ENCODE measurements at places on chromosomes 1 and 21. TPM values are rescaled to one million over a fixed set of nuclear protein-coding genes. Genes with fewer than 3 reads are reported as not detected.

DNA sequence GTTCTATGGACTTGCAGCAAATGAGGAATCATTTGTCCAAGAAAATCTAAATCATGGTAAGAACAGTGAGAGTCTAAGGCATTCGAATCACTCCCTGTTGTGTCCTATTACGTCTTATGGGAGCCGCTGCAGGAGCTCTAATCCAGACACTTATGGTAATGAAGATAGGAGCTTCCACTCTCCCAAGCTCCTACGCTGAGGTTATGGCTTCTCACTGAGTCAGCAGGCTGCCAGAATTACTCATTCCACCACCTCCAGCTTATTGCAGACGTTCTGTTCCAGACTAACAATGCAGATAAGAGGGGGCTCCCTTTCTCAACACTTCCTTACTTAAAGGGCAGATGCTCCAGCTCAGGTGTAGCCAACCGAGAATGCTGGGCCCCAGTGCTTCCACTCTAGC is 212.6 kb downstream of the GREM2 start:
- no peak overlapping the region for H3K27ac ChIP-seq
- H3K27me3 ChIP-seq: no peaks in the 10 kb centered on the region
- peak; percentile 17 for DNase-seq

- DNase-seq: no peak
- peaks cover 25% of the 10 kb centered on the region for H3K36me3 ChIP-seq
- no peaks in the 10 kb centered on the region for H3K27me3 ChIP-seq
- peaks cover 15% of the 10 kb centered on the region for H3K4me1 ChIP-seq
Observed at GRCh38 chr1:161133220-161133740, 813 bp upstream of the DEDD start.

- no peak overlapping the region for H3K4me3 ChIP-seq
- H3K27me3 ChIP-seq: no peaks in the 10 kb centered on the region
- H3K27ac ChIP-seq: no peak overlapping the region
- DNase-seq: no peak
Observed at GRCh38 chr1:97377432-97378034, 543.3 kb downstream of the DPYD start.

- DNase-seq: no peak
- H3K36me3 ChIP-seq: no peaks in the 10 kb centered on the region
- H3K4me3 ChIP-seq: no peak overlapping the region
Observed at GRCh38 chr1:44568128-44568900, 106.0 kb downstream of the TMEM53 start.

DNA sequence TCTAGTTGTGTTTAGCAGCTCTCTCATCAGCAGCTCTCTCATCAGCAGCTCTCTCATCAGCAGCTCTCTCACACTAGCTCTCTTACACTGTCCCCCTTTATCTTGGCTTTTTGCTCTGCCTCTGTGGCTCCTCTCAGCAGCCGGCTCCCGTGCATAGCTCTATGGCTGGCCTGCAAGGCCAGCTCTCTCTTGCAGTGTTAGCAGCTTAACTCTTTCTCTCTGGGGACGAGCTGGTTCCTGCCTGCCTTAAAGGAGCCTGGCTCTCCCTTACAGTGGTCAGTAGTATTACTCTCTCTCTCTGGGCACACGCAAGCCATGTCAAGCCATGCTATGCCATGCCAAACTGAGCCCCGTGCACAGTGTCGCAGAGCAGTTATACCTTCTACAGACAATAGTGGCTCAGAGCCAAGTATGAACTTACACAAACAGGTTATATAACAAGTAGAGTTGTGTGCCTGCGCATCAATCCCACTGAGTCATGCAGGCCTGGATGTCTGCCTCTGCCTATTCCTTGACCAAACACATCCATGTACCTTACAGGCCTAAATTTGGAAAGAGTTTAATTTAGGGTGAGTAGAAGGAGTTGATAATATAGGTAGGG is 295.9 kb downstream of the TPR start:
- H3K27me3 ChIP-seq: no peaks in the 10 kb centered on the region
- DNase-seq: no peak
- H3K4me1 ChIP-seq: peaks cover 6% of the 10 kb centered on the region
- no peak overlapping the region for H3K4me3 ChIP-seq

DNA sequence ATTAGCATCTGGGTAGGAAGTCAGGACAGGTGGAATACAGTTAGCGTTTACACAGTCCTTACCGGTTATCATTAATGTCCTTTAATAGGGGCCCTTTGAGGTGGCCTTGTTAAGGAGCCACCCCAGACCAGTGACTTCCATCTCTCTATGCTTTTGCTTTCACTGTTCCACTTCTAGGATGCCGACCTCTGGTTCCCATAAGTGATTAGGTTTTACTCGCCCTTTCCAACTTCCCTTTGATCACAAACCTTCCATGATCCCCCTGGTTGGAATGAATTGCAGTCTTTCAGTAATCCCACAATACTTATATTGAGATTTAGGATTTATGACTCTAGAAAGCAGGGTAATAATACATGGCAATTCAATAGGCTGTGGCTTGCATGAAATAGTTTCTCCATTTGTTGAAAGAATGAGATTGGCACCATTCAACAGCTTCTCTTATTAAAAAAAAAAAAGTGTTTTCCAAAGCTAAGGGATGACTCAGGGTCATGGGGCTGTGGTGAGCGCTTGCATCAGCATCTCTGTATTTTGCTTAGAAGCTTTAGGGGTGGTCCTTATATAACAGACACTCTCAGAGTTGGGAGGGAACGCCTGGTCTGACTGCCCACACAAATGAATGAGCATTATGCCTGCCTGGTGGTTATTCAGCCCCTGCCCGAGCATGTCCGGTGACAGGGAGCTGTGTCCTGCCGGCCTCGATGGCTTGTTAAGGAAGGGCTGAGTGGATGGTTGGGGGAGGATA is 110.5 kb downstream of the CNIH3 start:
- no peak overlapping the region for H3K27ac ChIP-seq
- H3K36me3 ChIP-seq: no peaks in the 10 kb centered on the region
- DNase-seq: no peak
- no peak overlapping the region for H3K4me3 ChIP-seq

GRCh38 chr1:62311473-62311943 is 7.7 kb downstream of the KANK4 start:
- no peak overlapping the region for H3K4me3 ChIP-seq
- H3K27ac ChIP-seq: no peak overlapping the region
- no peaks in the 10 kb centered on the region for H3K4me1 ChIP-seq
- H3K27me3 ChIP-seq: peaks cover 42% of the 10 kb centered on the region

DNA sequence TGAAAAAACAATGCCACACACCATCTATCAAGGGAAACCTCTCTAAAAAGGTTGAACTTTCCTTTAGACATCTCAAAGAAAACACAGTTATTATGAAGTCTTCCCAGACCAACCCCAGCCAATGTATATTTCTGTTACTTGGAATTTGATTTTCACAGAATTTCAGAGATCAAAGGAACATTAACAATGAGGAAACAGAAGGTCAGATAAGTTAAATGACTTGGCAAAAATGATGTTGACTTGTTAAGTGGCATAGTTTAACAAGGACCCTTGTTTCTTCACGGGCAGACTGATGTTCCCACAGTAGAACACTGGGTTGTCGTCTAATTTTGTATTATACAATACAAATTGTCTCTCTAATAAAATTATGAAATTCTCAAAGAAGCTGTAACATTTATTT is 29.0 kb downstream of the NME7 start:
- peaks cover 9% of the 10 kb centered on the region for H3K4me1 ChIP-seq
- no peak overlapping the region for H3K4me3 ChIP-seq
- no peaks in the 10 kb centered on the region for H3K27me3 ChIP-seq
- H3K36me3 ChIP-seq: no peaks in the 10 kb centered on the region

GRCh38 chr1:91754348-91754747 is 131.6 kb downstream of the TGFBR3 start:
- DNase-seq: no peak
- H3K27ac ChIP-seq: no peak overlapping the region
- peaks cover 17% of the 10 kb centered on the region for H3K36me3 ChIP-seq
- peaks cover 3% of the 10 kb centered on the region for H3K4me1 ChIP-seq
- no peak overlapping the region for H3K4me3 ChIP-seq
- H3K27me3 ChIP-seq: no peaks in the 10 kb centered on the region

- H3K27me3 ChIP-seq: peaks cover 42% of the 10 kb centered on the region
- H3K4me1 ChIP-seq: peaks cover 29% of the 10 kb centered on the region
- peak; percentile 84 for DNase-seq
- H3K4me3 ChIP-seq: peak overlapping the region; percentile 21
- no peaks in the 10 kb centered on the region for H3K36me3 ChIP-seq
- no peak overlapping the region for H3K27ac ChIP-seq
Observed at GRCh38 chr1:157156058-157156541, 17.9 kb upstream of the ETV3 start.

DNA sequence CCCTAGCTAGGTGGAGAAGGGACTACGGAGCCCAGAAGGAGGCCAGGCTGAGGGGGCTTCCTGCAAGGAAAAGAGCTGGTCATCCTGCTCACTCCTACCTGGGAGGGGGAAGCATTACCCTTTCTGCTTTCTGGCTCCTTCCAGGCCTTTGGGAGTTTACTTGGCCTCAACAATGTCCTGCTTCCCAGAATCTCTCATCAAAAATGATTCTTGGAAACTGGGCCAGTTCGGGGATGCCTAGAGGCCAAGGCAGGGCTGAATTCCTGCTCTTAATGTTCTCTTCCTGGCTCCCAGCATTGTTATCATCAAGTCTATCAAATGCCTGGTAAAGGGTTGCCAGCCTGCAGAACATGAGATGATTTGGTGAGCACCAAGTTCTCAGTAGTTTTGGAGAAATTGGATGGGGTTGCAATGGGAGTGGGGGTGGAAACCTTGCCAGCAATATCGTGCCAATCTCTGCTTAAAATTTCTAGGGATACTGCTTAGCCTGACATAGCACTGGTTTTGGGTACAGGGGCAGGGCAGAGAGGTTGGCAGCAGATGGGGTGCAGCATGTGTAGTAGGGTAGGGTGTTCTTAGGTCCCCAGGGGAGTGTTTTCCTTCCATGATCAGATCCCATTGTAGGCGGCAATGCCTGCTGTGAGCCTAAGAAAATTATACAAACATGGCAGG is 7.7 kb upstream of the PAFAH2 start:
- H3K4me1 ChIP-seq: peaks cover 22% of the 10 kb centered on the region
- H3K4me3 ChIP-seq: no peak overlapping the region
- DNase-seq: peak; percentile 60
- H3K27ac ChIP-seq: peak overlapping the region; percentile 38

- no peak overlapping the region for H3K27ac ChIP-seq
- no peak overlapping the region for H3K4me3 ChIP-seq
Observed at GRCh38 chr1:235763962-235764361, 102.7 kb downstream of the LYST start.

- no peaks in the 10 kb centered on the region for H3K4me1 ChIP-seq
- H3K36me3 ChIP-seq: peaks cover 95% of the 10 kb centered on the region
- no peak overlapping the region for H3K4me3 ChIP-seq
- peak; percentile 23 for DNase-seq
- no peak overlapping the region for H3K27ac ChIP-seq
Observed at GRCh38 chr1:53266038-53266437, 27.7 kb upstream of the MAGOH start.

GRCh38 chr21:31354604-31355443 is 10.8 kb upstream of the TIAM1 start:
- no peaks in the 10 kb centered on the region for H3K4me1 ChIP-seq
- DNase-seq: peak; percentile 17
- peaks cover 2% of the 10 kb centered on the region for H3K27me3 ChIP-seq
- no peak overlapping the region for H3K4me3 ChIP-seq
- H3K27ac ChIP-seq: no peak overlapping the region

DNA sequence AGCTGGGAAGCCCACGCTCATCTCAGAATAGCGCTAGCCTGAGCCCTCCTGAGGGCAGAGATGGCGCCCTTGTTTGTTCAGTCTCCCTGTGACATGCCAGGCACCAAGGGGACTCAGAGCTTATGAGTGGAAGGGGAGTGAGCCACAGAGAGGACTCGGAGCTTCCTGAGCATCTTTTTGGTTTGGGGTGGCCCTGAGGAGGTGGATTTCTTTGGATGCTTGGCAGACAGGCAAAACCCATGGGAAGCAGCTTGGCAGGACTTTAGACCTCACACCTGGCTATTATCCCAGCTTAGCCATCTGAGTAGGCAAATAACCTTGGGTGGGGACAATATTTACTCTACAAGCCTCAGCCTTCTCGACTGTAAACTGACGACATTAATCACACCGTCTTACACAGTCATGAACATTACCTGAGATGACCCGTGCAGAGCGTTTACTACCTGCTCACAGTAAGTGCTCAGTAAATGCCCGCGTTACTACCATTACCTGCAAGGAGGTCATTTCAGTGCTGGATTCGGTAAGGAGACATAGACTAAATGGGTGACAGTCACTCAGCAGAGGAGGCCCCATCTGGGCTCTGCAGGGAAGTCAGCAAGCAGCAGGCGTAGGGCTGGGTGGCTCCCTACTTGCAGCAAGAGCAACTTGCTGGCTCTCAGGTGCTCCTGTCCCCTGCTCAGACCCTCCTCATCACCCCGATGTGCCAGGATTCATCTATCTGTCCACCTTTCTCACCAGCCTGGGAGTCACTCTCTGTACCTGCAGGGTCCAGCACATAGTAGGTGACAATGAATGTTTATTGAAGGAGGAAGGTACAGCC is 54.9 kb downstream of the KLHDC7A start:
- peaks cover 36% of the 10 kb centered on the region for H3K4me1 ChIP-seq
- no peak overlapping the region for H3K4me3 ChIP-seq
- peaks cover 45% of the 10 kb centered on the region for H3K27me3 ChIP-seq
- no peak overlapping the region for H3K27ac ChIP-seq
- H3K36me3 ChIP-seq: no peaks in the 10 kb centered on the region

GRCh38 chr1:118264343-118264742 is 79.3 kb upstream of the SPAG17 start:
- no peaks in the 10 kb centered on the region for H3K27me3 ChIP-seq
- no peaks in the 10 kb centered on the region for H3K36me3 ChIP-seq
- H3K4me3 ChIP-seq: no peak overlapping the region
- H3K4me1 ChIP-seq: no peaks in the 10 kb centered on the region

GRCh38 chr1:217139513-217139912 is 416.3 kb upstream of the ESRRG start:
- H3K27ac ChIP-seq: no peak overlapping the region
- DNase-seq: no peak
- no peaks in the 10 kb centered on the region for H3K36me3 ChIP-seq
- H3K4me1 ChIP-seq: no peaks in the 10 kb centered on the region

DNA sequence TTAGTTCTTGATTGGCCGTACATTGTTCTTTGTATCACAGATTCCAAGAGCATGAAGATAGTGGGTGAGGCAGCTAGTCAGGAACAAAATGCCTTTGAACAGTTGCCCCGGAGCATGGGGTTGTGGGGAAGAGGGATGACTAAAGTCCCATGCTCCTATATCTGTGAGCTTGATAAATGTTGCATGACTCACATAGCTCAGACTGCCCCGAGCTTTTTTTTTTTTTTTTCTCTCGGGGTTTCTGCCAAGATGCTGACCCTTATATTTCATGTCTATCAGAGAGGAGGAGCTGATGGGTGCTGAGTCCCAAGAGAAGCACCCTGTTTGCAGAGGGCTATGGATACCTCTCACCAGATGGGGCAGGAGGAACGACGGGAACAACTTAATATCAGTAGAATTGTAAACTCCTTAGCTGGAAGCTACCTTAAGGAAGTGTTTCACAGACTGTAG is 40.6 kb downstream of the SRRM1 start:
- no peak overlapping the region for H3K4me3 ChIP-seq
- H3K4me1 ChIP-seq: peaks cover 7% of the 10 kb centered on the region
- no peak overlapping the region for H3K27ac ChIP-seq
- DNase-seq: no peak
- H3K27me3 ChIP-seq: no peaks in the 10 kb centered on the region

- H3K36me3 ChIP-seq: peaks cover 5% of the 10 kb centered on the region
- H3K27ac ChIP-seq: no peak overlapping the region
Observed at GRCh38 chr1:234397732-234398131, 24.5 kb downstream of the COA6 start.

Gene AKR1A1
- total RNA-seq: 142 TPM

Gene FCRL4
- total RNA-seq: not detected

Gene C1orf94
- total RNA-seq: not detected

Gene COL24A1
- total RNA-seq: 0.07 TPM

Gene ZNF683
- not detected for total RNA-seq

Gene AMY2B
- 0.60 TPM for total RNA-seq

Gene CD2
- 0.16 TPM for total RNA-seq

Gene SDHB
- 299 TPM for total RNA-seq

Measured in K562 (cell line).